ENCODE measurements at places on chromosomes 13 and 19.
A peak's percentile ranks its signal among the peaks of the same experiment; 100 is the strongest.

- DNase-seq: no peak
Measured at GRCh38 chr19:42442833-42443232, at the start of gene CXCL17. Gene CXCL17, minus strand, starts transcription at chr19:42442946. Its CDS starts 114 bp downstream, at chr19:42442832.

DNA sequence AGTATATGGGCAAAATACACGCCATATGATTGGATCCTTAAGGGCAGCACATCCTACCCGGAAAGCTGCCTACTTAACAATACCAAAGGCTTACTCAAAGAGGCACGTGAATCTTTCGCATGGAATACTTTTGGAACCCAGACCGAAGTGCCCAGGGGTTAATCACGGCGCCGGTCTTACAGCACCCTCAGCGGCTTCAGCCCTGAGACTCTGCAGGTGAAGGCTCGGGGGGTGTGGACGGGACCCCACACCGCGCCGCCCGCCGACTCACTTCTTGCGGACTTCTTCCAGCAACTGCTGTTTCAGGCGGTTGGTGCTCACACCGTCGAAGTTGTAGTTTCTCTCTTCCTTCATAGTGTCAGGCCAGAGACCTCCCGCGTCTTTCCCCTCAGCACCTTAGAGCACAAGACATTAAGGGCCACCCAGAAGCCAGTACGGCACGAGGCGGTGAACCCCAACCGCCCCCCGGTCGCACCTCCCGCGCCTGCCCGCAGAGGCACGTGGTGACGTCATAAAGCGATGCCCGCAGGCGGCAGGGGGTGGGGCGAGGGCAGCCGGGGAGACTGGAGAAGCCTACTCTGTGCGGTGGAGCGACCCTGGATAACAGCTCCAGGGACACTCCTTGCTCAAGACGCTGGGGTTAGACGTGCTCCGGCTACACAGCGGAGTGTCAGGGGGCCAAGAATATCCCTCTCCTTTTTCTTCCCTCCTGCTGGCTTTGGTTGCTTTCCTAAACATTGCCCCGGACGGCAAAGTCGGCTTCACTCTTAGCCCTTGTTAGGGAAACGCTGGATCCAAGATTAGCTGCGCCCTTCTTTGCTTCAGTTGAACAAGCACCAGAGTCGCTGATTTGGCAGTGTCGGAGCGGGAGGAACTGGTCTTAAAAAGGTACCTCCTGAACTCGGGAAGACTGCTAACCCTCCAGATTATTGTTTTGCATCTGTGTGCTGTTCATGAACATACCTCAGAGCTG is at the start of gene CCDC169:
CCDC169 (minus strand) TSS at position 449 of the 973 bp plus-strand sequence; CDS start at position 354, 95 bp downstream.
- DNase-seq: peak; percentile 32

GRCh38 chr19:5738423-5738822 is 18.0 kb downstream of the CATSPERD start:
- DNase-seq: no peak

DNA sequence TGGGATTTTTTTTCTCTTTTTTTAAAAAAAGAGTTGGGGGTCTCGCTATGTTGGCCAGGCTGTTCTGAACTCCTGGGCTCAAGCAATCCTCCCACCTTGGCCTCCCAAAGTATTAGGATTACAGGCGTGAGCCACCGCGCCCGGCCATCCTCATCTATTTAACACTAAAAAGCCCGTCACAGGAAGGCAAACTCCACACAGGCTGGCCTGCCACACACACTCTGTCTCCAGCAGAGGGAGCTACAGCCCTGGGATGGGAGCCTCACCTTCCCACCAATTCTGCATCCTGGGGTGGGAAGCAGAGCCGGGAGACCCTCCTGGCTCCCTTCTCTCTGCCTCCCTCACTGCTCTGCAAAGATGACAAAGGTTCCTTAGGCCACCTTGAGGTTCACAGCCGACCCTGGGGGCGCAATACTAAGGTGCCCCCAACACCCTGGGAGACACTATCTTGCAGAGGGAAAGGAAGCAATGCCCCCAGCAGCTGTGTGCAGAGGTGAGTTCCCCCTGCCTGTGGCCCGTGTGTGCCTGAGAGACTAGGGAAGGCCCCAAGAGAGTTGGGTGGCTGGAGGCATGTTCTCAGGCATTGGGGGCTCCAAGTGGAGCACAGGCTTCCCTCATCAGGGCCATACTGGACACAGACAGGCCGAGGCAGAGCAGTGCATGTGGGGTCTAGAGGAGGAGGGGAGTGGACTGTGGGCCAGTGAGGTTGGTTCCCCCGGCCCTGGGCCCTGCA is 27.4 kb upstream of the TIMM44 start:
- DNase-seq: peak; percentile 60

DNA sequence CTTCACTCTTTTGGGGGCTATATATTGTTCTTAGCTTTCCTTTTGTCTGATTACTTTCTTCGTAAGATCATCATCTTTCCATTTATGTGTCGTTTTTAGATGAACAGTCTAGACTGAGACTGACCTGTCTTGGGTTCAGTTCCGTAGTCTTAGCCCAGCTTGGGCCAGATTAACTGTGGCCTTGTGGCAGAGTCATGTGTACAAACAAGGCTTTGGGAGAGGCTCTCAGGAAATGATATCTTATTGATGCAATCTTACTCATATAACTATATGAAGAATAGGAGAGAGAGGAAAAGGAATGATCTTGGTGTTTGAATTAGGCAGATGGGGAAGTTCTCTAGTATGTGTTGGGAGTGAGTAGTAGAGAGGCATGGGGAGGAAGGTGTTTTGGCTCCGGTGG is 6.8 kb upstream of the ERCC5 start:
- DNase-seq: no peak

DNA sequence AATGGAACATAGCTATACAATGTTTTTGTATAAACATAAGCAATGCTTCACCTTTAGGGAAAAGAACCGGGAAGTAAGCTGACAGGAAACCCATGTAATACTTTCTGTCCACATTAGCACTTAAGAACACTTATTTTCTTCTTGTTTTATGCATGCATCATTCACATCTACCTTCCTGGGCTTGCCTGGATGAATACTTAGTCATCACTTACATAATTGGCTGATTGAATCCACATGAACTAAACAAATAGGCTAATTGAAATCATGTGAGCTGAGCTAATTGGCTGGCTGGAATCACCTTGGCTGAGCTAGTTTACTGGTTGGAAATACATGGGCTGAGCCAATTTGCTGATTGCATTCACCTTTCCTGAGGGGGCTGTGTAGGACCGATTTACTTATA is 78.8 kb downstream of the ZNF726 start:
- DNase-seq: no peak

- DNase-seq: no peak
Measured at GRCh38 chr13:29421118-29421517, 174.4 kb downstream of the SLC7A1 start.

DNA sequence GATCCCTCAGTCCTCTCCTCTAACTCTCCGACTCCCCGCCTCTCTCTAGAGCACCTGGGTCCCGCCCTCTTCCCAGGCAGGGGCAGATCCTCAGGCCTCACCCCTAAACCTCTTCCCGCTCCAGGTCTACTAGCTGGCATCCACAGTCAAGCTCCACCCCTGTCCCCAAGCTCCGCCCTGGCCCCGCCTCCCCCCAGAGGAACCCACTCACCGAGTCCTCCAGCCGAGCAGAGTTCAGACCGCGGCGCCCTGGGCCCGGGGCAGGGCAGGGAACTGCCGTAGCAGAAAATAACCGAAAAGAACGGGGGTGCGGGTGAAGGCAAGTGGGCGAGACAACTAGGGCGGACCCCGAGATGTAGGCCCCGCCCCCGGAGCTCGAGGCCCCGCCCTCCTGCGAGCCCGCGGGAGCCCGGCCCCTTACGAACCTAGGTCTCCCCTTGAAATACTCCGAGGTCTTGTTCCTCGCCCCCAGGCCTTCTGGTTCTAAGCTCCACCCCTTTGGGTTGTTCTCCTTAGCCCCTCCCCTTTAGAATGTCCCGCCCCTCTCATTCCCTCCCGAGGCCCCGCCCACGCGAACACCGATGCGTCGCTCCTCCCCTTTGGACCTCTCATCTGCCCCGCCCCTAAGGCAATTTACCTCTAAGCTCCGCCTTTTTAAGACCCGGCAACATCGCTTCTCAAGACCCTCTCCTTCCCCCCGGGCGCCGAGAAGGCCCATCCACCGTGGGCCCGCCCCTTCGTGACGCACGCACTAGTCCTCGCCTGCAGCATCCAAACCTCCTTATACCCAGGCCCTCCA is at the start of gene GGN:
GGN (minus strand) TSS at position 485 of the 799 bp plus-strand sequence. CDS start 773 bp downstream, outside the sequence.
- DNase-seq: peak; percentile 87

- no peak for DNase-seq
Measured at GRCh38 chr13:35888457-35888883, 242.7 kb downstream of the DCLK1 start.

- peak; percentile 85 for DNase-seq
Measured at GRCh38 chr19:45681391-45682015, 10.2 kb downstream of the SNRPD2 start.

DNA sequence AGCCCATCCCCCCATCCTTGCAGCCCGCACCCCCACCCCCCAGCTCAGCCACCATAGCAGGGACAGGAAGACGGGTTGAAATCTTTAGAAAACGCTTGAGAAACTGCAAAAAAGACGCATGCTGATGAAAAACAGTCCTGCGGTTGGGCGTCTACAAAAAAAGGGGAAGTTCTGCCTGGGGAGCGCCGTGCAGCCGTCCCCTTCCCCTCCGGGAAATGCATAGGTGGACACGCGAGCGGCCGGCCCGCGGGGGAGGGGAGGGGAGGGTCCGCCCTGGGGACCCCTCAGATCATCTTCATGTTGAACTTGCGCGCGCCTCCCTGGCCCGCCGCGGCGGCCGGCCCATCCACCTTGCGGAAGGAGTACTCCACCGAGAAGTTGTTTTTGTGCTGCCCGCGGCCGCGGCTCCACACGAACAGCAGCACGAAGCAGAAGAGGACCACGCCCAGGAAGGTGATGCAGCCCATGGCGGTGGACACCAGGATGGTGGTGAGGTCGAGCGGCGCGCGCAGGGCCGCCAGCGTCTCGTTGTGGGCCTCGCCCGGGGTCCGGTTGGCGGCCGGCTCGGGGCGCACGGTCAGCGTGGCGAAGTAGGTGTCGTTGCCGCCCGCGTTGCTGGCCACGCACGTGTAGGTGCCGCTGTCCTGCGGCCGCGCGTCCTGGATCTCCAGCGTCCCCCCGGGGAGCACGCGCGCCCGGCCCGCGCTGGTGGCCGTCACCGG is 7.9 kb upstream of the PEAK3 start:
- DNase-seq: peak; percentile 85

GRCh38 chr13:25168790-25169189 is 3.3 kb downstream of the AMER2 start:
- DNase-seq: no peak

DNA sequence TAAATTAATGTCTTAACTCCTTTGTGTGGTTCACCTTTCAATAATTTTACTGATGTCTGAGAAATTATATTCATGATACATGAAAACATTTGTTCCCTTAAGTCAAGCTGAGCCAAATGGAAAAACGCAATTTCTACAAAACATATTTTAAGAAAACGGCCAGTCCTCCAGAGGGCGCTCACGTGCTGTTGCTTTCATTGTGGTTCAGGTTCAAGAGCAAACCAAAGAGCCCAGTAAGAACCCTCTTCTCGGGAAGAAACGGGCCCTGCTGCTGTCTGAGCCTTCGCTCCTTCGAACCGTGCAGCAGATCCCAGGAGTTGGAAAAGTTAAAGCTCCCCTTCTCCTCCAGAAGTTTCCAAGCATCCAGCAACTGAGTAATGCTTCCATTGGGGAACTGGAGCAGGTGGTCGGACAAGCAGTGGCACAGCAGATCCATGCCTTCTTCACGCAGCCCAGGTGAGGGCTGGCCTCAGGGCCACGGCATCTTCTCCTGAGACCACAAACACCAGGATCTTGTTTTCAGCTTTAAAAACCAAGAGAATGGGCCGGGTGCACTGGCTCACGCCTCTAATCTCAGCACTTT is 4.3 kb downstream of the FAAP24 start:
- peak; percentile 57 for DNase-seq

- no peak for DNase-seq
Measured at GRCh38 chr13:94454906-94455305, 24.6 kb downstream of the DCT start.

- DNase-seq: peak; percentile 56
Measured at GRCh38 chr19:4089400-4089908, 22.8 kb upstream of the ZBTB7A start.

GRCh38 chr13:102530751-102531150 is 66.0 kb upstream of the TPP2 start:
- DNase-seq: no peak

DNA sequence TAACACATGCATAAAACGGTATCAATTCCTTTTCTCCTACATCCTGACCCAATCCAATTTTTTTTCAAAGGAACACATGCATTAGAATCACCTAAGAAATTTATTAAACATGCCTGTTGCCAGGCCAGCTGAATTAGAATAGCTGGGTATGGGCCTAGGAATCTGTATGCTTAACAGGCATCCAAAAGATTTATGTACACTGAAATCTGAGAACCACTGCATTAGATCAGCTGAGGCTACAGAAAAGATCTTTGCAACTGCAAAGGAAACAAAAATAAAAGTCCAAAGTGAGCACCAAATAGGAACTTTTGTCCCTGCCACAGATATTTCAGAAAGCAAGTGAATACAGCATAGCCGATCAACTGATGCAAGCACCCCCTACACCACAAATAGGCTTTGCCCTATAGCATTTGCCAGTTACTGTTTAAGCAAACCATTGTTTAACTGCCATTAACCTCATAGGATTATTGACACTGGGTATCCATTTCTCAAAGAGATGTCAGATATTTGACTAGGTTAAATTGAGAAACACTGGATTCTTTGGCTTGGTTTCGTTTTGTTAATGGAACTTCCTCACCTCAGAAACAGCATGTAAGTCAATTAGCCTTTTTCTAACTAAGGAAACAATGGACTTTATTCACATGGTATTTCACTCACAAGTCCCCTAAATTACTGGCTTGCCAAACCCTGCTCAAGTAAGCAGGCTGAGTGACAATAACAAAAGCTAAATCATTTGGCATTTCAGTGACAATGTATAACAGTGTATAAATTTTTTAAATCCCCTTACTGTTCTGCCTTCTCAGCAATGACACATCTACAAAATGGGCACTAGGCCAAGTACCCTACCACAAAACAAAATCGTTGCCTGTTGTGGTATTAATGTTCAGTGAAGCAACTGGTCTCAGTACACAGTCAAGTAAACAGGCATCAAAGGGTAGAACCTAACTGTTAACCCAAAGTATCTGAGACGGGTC is 67.8 kb downstream of the SUCLA2 start:
- no peak for DNase-seq

- DNase-seq: no peak
Measured at GRCh38 chr13:73189362-73189761, 130.6 kb downstream of the KLF5 start.

DNA sequence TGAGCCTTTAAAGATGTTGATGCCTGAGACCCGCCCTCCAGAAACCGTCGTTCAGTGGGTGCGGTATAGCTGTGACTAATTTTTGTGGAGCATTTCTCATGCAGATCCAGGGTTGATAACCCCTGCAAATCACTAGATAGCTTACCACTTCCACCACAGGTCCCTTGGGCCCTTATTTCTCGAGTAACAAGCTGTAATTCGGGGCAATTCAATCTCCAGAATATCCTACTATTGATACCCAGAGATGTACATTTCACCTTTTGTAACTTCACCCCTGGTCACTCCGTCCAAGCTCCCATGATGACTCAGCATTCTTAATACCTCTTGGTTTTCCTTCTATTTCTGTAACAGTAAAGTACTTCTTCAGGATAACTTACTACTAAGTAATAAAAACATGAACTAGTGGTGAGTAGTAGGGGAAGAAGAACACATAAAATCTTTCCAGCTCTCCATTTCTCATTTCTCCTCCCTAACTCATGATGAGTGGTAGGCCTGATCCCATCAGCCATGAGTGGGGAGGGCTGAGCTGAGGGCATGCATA is 71.9 kb upstream of the UBL3 start:
- DNase-seq: no peak

Measured in GM10248 (cell line).